ENCODE measurements at places on chromosomes 5 and 9.

DNA sequence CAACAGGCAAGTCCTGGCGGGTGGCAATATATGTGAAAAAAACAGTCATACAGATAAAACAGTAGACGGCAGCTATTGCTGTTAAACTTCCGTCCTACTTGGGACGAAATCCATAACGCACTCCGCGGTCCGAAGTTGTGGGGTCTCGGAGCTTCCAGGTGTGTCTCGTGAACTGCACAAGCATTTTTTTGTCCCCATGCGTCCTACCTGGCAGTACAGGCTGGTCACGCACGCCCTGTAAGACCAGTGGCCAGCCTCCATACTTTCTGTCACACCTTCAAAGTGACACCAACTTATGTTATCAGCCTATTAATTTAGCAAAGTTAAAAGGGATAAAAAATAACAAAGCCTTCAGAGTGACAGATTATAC, 51.3 kb downstream of the TGFBI start:
- no peak for DNase-seq

DNA sequence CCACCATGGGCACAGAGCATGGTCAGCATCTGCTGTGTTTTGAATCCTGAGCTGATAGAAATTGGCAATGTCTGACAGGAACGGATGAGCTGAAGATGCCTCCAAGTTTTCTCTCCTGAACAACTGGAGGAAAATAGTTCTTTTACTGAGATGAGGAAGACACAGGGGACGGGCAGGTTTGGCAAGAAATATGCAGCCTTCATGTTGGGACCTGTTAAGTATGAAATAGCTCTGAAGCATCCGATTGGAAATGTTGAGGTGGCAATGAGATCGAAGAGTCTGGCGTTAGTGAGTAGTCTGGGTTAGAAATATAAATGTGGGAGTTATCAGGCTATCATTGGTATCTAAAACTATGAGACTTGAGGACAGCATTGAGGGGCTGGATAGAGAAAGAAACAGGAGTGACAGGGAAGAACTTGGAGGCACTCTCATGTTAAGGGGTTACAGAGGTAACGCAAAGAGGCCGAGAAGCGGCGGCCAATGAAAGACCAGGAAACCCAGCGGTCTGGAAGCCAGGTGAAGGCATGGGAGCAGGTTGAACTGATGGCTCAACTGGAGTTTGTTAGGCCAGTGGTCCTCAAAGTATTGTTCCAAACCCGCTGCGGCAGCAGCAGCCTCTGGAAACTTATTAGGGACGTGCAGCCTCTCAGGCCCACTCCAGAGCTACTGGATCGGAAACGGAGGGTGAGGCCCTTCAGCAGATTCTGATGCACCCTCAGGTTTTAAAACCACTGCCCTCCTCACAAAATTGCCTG, 1.0 kb upstream of the MAMDC2 start:
- DNase-seq = no peak

DNA sequence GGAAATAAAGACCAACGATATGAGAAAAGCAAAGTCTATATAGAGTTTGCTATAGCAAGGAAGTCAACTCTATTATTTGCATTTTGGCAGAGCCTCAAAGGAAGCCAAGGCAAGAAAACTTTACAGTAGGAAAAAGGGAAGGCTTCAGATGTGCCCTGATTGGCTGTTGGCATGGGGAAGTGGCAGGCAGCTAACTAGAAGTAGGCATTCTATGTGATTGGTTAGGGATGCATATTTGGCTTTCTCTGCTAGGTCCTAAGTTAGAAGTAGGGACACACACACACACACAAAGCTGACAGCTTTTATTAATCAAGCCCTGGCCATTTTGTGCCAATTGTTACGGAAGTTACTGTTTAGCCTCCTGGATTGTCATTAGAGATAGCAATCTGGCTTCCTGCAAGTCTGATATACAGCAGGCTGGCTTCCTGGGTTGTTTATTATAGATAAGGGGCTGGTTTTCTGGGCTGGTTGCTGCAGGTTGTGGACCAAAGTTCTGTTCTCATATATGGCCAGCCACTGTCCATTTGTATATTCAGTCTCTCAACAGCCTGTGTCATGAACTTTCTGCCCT, 308.1 kb upstream of the GRAMD2B start:
- no peak for DNase-seq

DNA sequence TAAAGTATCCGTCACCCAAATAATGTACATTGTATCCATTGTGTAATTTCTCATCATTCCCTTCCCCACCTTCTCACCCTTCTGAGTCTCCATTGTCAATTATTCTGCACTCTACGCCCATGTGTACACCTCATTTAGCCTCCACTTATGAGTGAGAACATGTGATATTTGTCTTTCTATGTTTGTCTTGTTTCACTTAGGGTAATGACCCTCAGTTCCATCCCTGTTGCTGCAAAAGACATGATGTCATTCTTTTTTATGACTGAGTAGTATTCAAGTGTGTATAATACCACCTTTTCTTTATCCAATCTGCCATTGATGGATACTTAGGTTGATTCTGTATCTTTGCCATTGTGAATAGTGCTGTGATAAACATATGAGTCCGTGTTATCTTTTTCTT, 4.9 kb upstream of the SPATA31C2 start:
- no peak for DNase-seq

GRCh38 chr5:746258-746761, 38.2 kb downstream of the ZDHHC11B start:
- no peak for DNase-seq

DNA sequence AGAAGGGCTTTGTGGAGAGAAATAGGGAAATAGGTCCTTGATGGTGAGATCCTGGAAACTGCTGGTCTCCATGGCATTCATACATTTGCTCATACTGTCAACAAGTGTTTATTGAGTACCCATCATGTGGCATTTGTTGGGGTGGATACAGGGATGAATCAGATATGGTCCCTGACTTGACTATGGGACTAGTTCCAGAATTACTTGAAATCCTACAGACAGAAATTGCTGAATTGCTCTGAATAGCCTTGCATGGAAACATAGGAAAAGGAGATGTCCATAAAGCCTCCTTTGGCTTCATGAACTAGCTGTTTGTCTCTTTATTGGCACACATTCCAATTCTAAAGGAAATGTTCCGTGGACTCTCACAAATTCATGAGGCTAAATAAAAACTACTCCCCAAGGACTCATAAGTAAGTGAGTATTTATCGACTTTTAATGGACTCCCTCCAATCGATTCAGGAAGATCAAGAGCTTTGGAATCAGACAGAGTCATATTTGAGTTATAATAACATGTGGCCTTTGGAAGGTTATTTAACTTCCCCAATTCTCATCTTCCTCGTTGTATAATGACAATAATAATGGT, 122.4 kb upstream of the C6 start:
- DNase-seq = no peak

- DNase-seq = no peak
Measured at GRCh38 chr5:43854697-43855292, 251.8 kb downstream of the NNT start.

DNA sequence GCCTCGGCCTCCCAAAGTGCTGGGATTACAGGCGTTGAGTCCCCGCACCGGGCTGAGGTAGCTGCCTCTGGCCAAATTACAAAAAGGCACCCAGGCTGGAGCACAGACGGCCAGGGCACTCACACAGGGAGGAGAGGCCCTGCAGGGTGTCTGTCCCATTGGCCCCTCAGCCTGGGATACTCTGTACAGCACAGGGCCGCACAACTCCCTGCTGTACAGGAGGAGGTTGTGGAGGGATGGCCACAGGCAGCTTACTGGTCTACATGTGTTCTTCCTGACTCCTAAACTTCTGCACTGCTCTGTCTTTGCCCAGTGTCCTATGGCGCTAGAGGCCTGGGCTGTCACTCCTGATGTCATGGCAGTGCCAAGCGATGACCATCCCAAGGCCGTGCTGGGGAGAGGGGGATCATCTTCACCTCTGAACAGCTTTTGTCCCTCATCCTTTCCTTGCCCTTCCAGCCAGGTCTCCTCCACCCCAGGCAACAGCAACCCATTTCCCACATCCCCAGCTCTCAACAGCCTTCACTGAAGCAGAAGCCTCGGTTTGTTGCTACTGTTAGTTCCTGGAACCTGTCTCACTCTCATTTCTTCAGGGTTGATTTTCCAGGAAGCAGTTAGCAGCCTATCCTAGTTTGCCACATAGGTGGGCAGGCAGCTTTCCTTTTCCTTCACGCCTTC, 1.8 kb upstream of the CNOT6 start:
- no peak for DNase-seq

DNA sequence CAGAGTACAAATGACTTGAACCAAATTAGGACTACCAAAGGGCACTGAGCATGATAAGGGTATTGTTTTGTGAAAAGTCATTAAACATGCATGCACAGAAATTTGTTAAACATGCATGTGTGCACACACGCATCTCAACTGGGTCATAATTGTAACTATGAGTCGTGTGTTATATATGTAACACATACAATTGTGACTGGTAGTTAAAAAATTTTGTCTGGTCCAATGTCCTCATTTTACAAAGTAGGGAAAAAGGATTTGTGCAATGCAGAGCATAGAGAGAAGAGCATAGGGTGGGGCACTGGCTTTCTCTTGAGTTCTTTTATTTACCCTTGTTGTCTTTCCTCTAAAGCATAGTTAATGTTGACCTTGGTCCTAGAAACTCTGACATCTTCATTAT, 19.3 kb upstream of the IGFBPL1 start:
- no peak for DNase-seq

All from SIG-M5 (cell line).